ENCODE measurements at places on chromosomes 12 and 14.

DNA sequence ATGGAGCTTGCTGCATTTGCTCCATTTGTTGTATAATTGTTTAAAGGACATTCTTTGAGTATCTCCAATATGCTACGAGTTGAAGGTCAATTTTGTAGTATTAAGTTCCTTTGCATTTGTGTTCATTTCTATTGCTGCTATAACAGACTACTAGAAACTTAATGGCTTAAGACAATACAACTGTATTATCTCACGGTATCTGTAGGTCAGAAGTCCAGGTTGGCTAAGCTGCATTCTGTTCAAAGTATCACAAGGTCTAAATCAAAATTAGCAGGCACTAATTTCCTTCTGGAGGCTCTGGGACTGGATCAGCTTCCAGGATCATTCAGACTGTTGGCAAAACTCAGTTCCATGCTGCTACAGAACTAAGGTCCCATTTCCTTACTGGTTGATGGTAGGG lies 340.6 kb downstream of the GXYLT1 start:
- no peak for DNase-seq
- no peaks in the 10 kb centered on the region for H3K4me1 ChIP-seq
- no peak overlapping the region for H3K4me3 ChIP-seq
- H3K27ac ChIP-seq = no peak overlapping the region

- H3K4me3 ChIP-seq = no peak overlapping the region
- no peak overlapping the region for H3K27ac ChIP-seq
- DNase-seq = no peak
- no peaks in the 10 kb centered on the region for H3K36me3 ChIP-seq
- H3K27me3 ChIP-seq = no peaks in the 10 kb centered on the region
- peaks cover 14% of the 10 kb centered on the region for H3K4me1 ChIP-seq
Observed at GRCh38 chr12:56836317-56836716, 73.2 kb downstream of the HSD17B6 start.

DNA sequence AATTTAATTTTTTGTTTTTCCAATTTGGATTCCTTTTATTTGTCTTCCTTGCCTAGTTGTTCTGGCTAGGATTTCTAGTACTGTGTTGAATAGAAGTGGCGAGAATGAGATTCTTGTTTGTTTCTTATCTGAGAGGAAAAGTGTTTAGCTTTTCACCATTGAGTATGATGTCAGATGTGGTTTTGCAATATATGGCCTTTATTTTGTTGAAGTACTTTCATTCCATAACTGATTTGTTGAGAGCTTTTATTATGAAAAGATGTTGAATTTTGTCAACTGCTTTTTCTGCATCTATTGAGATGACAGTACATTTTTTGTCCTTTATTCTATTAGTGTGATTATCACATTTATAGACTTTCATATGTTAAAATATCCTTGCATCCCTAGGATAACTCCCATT lies 462.0 kb downstream of the CCDC91 start:
- no peak overlapping the region for H3K27ac ChIP-seq
- no peaks in the 10 kb centered on the region for H3K36me3 ChIP-seq
- no peaks in the 10 kb centered on the region for H3K27me3 ChIP-seq
- no peaks in the 10 kb centered on the region for H3K4me1 ChIP-seq
- DNase-seq = no peak

DNA sequence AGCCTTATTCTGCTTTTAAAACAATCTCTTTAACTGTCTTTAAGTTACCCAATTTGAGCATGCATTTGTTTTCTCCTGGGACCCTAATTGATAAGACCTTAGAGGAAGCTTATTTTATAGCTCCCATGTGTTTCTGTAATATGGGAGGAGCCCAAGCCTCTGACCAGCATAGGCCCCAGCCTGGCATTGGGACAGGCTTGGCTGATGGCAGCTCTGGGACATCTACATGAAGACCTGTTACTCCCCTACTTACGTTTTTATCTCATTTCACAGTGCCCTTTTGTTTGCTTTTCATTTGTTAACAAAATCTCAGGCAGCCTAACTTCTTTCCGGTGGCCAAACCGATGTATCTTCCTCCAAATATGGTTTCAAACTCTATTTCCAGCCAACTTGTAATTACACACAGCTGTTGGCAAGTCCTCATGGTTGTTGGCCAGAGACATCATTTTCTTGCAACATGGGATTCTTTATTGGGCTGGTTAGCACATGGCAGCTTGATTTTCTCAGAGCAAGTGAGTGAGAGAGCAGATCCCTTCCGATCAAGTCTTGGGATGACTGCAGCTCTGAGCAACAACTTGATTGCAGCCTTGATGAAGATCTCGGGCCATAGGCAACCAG lies 1117.5 kb downstream of the AACS start:
- H3K4me1 ChIP-seq = no peaks in the 10 kb centered on the region
- H3K27ac ChIP-seq = no peak overlapping the region
- DNase-seq = no peak
- H3K27me3 ChIP-seq = no peaks in the 10 kb centered on the region
- H3K36me3 ChIP-seq = no peaks in the 10 kb centered on the region

GRCh38 chr14:105854600-105855245 lies 328.3 kb downstream of the TMEM121 start:
- no peak overlapping the region for H3K4me3 ChIP-seq
- no peak for DNase-seq
- no peaks in the 10 kb centered on the region for H3K36me3 ChIP-seq
- no peaks in the 10 kb centered on the region for H3K27me3 ChIP-seq

- H3K27me3 ChIP-seq = peaks cover 29% of the 10 kb centered on the region
- H3K4me1 ChIP-seq = peaks cover 61% of the 10 kb centered on the region
- peak; percentile 97 for DNase-seq
- H3K27ac ChIP-seq = peak within 1 kb of the TSS; percentile 92
Observed at GRCh38 chr14:75278422-75279152, at the start of gene FOS. Gene FOS, plus strand, starts transcription at chr14:75278828. Its CDS starts 155 bp downstream, at chr14:75278983.

DNA sequence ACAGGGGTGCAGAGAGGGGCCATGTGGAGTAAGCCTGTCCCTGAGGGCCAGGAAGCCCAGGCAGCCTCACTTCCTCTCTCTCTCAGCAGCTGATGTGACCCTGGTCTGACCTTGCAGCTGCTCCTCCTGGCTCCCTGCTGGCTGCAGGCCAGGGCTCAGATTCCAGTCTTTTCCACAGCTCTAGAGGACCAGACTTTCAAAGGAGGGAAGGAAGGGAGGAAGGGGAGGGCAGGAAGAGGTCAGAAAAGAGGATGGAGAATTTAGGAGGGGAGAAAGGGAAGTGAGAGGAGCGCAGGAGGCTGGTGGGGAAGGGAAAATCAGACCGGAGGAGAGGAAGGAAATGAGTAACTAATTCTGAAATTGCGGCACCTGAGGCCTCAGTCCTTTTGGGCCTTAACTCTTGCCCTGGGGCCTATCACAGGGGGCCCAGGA lies 40.9 kb upstream of the VASH1 start:
- no peaks in the 10 kb centered on the region for H3K27me3 ChIP-seq
- DNase-seq = no peak
- no peak overlapping the region for H3K27ac ChIP-seq
- peaks cover 6% of the 10 kb centered on the region for H3K4me1 ChIP-seq

DNA sequence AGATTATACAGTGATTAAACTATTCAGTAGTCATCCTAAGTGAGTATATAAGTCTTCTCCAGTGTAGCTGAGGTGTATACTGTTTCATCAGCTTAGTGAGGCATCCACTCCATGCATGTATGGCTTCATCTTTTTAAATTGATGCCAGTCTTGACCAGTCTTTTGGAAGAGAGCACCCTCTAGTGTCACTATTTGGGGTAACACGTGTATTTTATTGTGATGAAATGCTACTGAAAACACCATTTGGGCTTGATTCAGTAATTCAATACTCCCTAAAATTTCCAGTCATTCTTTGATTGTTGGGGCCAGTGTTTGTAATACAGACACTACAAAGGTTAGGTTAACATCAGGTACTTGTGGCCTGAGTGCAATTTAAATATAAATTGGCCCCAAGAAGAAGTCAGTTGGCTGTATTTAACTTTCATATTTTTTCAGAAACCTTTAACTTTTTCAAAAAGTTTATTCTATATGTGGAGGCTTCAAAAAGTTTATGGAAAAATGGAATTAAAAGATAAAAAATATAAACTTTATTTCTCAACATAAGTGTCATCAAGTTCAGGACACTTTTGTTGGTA lies 35.3 kb downstream of the MIPOL1 start:
- no peaks in the 10 kb centered on the region for H3K4me1 ChIP-seq
- DNase-seq = no peak
- no peaks in the 10 kb centered on the region for H3K36me3 ChIP-seq
- no peak overlapping the region for H3K4me3 ChIP-seq
- no peak overlapping the region for H3K27ac ChIP-seq
- no peaks in the 10 kb centered on the region for H3K27me3 ChIP-seq

- H3K4me3 ChIP-seq = no peak overlapping the region
- H3K4me1 ChIP-seq = peaks cover 7% of the 10 kb centered on the region
Observed at GRCh38 chr12:89529738-89530137, 3.9 kb upstream of the POC1B start.
